ENCODE measurements at places on chromosomes 16 and 17. TPM values are rescaled to one million over a fixed set of nuclear protein-coding genes. Genes with fewer than 3 reads are reported as not detected.

DNA sequence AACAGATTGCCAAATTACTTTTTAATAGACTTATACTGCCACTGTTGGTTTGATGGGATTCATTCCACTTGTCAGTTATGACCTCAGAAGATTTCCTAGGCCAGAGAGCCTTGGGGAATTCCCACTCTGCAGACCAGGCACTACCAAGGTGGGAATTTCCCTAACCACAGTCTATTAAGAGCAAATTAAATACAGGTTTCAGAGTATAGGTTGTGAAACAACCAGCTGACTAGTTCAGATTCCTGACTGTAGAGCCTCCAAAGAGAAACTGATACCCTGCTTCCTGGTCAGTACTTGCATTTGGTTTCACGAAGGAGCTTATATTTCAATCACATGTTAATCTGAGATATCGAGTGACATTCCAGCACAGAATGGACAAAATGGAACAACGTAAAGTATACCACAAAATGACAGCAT, 186.5 kb downstream of the STX8 start:
- no peak overlapping the region for H3K4me3 ChIP-seq
- H3K4me1 ChIP-seq: peaks cover 1% of the 10 kb centered on the region
- no peaks in the 10 kb centered on the region for H3K27me3 ChIP-seq
- DNase-seq: no peak
- no peak overlapping the region for H3K27ac ChIP-seq

DNA sequence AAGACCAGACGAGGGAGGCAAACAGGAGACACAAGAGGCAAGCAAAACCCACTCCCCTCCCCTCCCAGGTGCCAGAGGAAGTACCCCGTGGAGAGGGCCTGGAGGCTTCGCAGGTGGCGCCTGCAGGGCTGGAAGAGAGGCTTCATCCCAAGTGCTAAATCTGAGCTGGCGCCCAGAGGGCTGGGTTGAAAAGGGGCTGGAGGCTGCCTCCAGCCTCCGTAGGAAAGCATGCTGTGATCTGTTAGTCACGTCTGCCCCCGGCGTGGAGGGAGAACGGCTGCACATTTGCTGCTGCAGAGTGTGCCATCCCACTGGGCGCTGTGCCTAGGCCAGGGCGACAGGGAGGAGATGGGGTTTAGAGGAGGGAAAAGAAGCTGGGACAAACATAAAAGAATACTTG, 16.9 kb downstream of the RPH3AL start:
- H3K4me1 ChIP-seq: peaks cover 44% of the 10 kb centered on the region
- no peaks in the 10 kb centered on the region for H3K36me3 ChIP-seq
- H3K27ac ChIP-seq: no peak overlapping the region
- H3K27me3 ChIP-seq: peaks cover 4% of the 10 kb centered on the region

- peak; percentile 76 for DNase-seq
- no peak overlapping the region for H3K27ac ChIP-seq
- peak overlapping the region; percentile 87 for H3K4me3 ChIP-seq
Measured at GRCh38 chr17:49576088-49576916, 631 bp downstream of the NXPH3 start.

DNA sequence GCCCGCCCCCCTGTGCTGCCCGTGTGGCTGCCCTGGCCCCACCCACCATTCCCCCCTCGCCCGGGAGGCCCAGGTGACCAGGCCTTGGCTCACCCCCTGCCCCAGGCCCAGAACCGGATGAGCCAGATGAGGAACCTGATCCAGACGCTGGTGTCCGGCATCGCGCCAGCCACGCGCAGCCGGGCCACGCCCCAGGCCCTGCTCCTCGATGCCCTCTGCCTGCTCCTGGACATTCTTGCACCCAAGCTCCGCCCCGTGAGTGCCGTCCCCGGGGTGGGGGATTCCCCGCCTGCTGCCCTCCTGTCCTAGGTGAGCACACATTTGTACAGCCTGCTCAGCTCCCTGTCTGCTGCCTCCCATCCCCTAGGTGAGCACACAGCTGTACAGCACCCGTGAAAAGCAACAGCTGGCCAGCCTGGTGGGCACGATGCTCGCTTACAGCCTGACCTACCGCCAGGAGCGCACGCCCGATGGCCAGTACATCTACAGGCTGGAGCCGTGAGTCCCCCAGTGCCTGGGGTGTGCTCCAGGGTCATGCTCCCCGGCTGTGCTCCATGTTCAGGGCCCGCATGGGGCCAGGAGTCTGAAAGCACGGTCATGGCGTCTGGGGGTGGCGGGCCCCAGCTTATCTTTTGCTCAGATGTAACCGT, 4.8 kb downstream of the GNG13 start:
- peaks cover 5% of the 10 kb centered on the region for H3K27me3 ChIP-seq
- no peak overlapping the region for H3K4me3 ChIP-seq
- H3K4me1 ChIP-seq: no peaks in the 10 kb centered on the region

DNA sequence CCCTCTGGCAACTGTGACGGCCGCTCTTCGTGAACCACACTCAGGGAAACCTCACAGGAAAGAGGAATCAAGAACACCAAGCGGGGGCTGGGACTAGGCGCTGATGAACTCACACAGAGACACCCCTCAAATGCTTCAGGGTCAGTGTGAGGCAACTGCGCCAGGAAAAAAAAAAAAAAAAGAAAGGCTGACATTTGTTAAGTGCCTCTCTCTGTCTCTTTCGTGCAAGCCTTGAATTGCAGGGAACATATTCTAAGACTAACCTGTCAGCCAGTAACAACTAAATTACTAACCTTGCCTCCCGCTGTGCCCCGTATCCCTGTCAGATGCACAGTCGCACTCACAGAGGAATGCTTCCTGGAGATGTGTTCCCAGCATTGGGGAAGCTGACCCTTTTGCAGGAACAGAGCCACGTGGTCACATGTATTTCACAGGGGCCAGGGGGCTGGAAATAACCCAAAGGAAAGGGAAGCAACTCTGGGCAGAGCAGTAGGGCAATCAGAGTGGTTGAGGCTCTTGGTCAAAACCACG, 247.8 kb downstream of the XYLT1 start:
- no peaks in the 10 kb centered on the region for H3K36me3 ChIP-seq
- H3K27me3 ChIP-seq: no peaks in the 10 kb centered on the region
- H3K4me3 ChIP-seq: no peak overlapping the region
- H3K27ac ChIP-seq: no peak overlapping the region

Gene C1QL1
- total RNA-seq: 14.6 TPM

- peaks cover 15% of the 10 kb centered on the region for H3K4me1 ChIP-seq
- DNase-seq: peak; percentile 53
- H3K27me3 ChIP-seq: peaks cover 6% of the 10 kb centered on the region
- no peak overlapping the region for H3K27ac ChIP-seq
- peak overlapping the region; percentile 80 for H3K4me3 ChIP-seq
Measured at GRCh38 chr16:19168371-19169081, 486 bp downstream of the SYT17 start.

- DNase-seq: peak; percentile 58
- peak overlapping the region; percentile 71 for H3K4me3 ChIP-seq
- H3K27ac ChIP-seq: no peak overlapping the region
- H3K4me1 ChIP-seq: peaks cover 15% of the 10 kb centered on the region
- no peaks in the 10 kb centered on the region for H3K36me3 ChIP-seq
- peaks cover 6% of the 10 kb centered on the region for H3K27me3 ChIP-seq
Measured at GRCh38 chr17:38719943-38720641, 10.0 kb upstream of the CISD3 start.

- no peak overlapping the region for H3K4me3 ChIP-seq
- no peaks in the 10 kb centered on the region for H3K36me3 ChIP-seq
- DNase-seq: no peak
- peaks cover 3% of the 10 kb centered on the region for H3K27me3 ChIP-seq
- no peak overlapping the region for H3K27ac ChIP-seq
Measured at GRCh38 chr17:75474736-75475135, 18.3 kb downstream of the TMEM94 start.

DNA sequence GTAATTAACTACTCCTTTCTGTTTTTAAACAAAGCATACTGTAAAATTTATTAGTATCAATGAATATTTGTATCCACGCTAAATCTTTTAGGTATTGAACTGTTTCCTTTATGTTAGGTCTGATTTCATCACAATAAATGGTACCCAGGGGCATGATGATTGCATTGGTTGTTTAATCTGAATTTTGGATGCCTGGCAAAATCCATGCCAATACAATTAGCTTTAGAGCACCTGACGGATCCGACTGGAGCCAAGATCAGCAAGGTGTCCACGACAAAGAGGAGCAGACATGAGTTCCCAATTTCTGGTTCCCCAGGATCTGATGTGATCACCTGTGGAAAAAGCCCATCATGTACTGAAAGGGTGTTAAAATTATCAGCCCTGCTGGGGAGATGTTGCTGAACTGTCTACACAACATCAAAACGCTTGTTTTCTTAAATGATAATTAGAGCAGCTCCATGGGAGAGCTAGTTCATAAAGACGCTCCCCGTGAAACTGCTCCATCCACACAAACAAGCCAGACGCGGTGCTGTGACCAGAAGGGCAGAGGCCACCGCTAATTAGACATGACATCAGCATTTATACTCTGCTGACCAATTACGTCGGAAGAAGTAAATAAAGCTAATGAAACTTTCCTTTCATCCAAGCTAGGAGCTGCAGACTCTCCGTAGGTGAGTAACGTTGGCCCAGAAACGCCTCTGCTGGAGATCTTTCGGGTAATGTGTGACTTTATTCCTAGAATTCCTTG, 151.7 kb downstream of the CPPED1 start:
- peaks cover 13% of the 10 kb centered on the region for H3K4me1 ChIP-seq
- peaks cover 15% of the 10 kb centered on the region for H3K27me3 ChIP-seq
- no peaks in the 10 kb centered on the region for H3K36me3 ChIP-seq
- H3K27ac ChIP-seq: peak overlapping the region; percentile 68
